Heart left ventricle (tissue), 16 donors: ENCODE measurements at places on chromosomes 6 and 20.

DNA sequence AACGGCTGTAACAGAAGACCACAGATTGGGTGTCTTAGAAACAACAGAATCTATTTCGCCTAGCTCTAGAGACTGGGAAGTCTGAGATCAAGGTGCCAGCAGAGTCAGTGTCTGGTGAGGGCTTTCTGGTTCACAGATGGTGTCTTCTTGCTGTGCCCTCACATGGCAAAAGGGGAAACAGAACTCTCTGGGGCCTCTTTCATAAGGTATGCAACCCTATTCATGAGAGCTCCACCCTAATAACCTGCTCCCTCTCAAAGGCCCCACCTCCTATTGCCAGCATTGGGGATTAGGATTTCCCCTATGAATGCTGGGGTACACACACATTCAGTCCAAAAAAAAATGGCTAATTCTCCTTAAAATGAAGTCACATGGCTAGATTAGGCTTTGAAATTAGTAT is 10.0 kb downstream of the TXNDC5 start:
- no peak overlapping the region for H3K4me3 ChIP-seq
- H3K4me1 ChIP-seq: no peaks in the 10 kb centered on the region
- no peak for DNase-seq
- H3K36me3 ChIP-seq: peaks cover 90% of the 10 kb centered on the region
- H3K27ac ChIP-seq: no peak overlapping the region

DNA sequence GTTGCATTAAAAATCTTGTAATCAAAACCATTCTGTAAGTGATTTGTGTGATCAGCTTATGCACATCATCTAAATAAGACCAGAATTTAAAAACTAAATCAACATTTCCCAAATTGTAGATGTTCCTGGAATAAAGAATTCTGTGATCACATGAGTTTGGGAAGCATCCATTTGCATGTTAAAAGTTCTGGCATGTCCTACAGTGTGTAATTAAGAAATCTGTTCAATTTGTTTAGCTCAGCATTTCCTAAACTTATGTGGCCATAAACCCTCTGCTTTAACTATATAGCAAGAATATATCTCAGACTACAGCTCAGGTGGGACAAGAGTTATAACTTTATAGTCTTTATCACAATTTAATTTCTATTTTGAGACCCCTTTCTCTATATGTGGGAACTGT is 399.1 kb downstream of the LAMA2 start:
- no peak overlapping the region for H3K4me3 ChIP-seq
- H3K27me3 ChIP-seq: no peaks in the 10 kb centered on the region
- H3K27ac ChIP-seq: no peak overlapping the region
- no peak for DNase-seq
- peaks cover 55% of the 10 kb centered on the region for H3K36me3 ChIP-seq
- peaks cover 24% of the 10 kb centered on the region for H3K4me1 ChIP-seq

DNA sequence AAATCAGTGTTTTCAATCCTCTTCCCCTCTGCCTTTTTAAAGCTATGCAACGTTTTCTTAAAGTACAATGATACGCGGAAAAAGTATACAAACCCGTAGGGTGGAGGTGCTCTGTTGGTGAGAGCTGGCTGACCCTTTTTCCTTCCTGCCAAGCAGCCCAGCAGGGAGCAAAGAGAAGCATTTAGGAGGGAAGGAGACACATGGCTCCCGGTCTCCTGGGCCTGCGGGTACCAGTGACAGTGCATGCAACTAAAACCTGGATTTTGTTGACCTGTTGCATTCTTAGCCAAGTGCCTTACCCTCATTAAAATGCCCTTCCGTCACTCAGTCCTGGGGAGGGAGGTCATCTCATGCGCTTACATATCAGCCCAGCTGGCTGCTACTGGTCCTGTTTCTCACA is 87.2 kb downstream of the SLX4IP start:
- H3K4me3 ChIP-seq: no peak overlapping the region
- H3K36me3 ChIP-seq: no peaks in the 10 kb centered on the region
- no peak for DNase-seq
- no peaks in the 10 kb centered on the region for H3K27me3 ChIP-seq

DNA sequence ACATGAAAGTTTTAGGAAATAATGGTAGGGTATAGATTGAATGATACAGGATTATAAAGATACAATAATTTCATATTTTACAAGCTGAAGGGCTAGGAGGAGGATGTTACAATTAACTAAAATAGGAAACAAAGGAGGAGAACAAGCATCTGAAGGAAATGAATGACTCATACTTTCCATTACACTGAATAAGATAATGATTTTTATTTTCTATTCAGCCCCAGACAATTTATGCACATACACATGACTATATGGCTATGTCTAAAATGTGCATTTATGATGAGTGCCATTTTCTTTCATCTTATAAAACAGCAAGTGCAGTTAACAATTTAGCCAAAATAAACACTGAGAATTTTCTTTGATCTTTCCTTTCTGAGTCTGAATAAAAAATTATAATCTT is 994.6 kb upstream of the ADGRB3 start:
- no peak overlapping the region for H3K27ac ChIP-seq
- no peak for DNase-seq
- H3K4me1 ChIP-seq: no peaks in the 10 kb centered on the region
- H3K27me3 ChIP-seq: no peaks in the 10 kb centered on the region

- H3K27me3 ChIP-seq: no peaks in the 10 kb centered on the region
- DNase-seq: no peak
- no peak overlapping the region for H3K27ac ChIP-seq
- H3K4me1 ChIP-seq: peaks cover 13% of the 10 kb centered on the region
- H3K36me3 ChIP-seq: no peaks in the 10 kb centered on the region
These were observed 87.5 kb upstream of the RPS6KA2 start for GRCh38 chr6:166714581-166714980.

GRCh38 chr6:142844065-142844755 is 100.8 kb downstream of the HIVEP2 start:
- no peak for DNase-seq
- H3K4me3 ChIP-seq: no peak overlapping the region
- peak overlapping the region; percentile 85 for H3K27ac ChIP-seq
- peaks cover 81% of the 10 kb centered on the region for H3K4me1 ChIP-seq

- H3K36me3 ChIP-seq: no peaks in the 10 kb centered on the region
- no peak overlapping the region for H3K27ac ChIP-seq
- H3K4me3 ChIP-seq: no peak overlapping the region
- peaks cover 3% of the 10 kb centered on the region for H3K4me1 ChIP-seq
These were observed 58.6 kb downstream of the PPP1R3G start for GRCh38 chr6:5143634-5144311.

DNA sequence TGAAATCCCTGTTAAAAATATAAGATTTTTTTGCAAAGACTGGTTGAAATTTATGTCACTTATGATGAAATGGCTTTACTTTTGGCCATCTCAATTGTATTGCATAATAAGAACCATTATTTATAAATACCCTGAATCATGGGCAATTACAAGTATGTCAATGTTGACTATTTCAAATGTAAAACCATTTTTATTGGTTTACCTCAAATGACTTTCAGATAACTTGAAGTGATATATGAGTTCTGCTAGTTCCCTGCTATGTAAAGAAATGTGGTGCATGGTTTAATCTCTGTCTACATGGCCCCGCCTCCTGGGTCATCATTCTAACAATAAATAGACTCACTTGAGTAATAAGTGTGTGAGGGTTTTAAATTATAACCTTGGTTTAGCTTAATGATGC is 275.6 kb upstream of the PREP start:
- H3K27me3 ChIP-seq: no peaks in the 10 kb centered on the region
- DNase-seq: no peak
- no peak overlapping the region for H3K27ac ChIP-seq
- H3K4me1 ChIP-seq: peaks cover 19% of the 10 kb centered on the region

DNA sequence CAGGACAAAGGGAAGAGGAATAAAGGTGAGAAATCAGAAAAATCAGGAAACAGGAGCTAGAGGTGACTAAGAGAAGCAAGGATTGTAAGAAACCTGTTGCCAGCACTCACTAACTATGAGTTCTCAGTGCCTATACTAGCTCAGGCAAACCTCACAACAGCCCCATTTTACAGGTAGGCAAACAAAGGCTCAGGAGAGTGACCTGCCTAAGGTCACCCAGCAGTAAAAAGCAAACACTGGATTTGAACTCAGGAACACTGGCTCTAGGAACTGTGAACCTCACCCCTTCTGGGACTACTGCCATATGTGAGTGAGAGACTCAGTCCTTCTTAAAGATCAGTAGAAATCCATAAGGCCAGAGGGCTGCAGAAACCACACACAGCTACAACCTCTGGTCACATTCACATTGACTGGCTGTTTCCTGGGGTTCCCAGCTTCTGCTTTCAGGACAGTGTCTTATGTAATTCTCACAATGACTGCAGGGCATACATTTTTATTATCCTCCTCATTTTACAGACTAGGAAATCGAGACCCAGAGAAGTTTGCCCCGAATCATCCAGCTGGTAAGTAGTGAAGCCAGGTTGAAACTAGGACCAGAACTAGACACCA is 80.7 kb upstream of the MAFB start:
- DNase-seq: no peak
- no peaks in the 10 kb centered on the region for H3K4me1 ChIP-seq
- no peak overlapping the region for H3K27ac ChIP-seq

- H3K4me3 ChIP-seq: no peak overlapping the region
- DNase-seq: no peak
- no peak overlapping the region for H3K27ac ChIP-seq
These were observed 71.3 kb upstream of the IYD start for GRCh38 chr6:150297327-150298029.

DNA sequence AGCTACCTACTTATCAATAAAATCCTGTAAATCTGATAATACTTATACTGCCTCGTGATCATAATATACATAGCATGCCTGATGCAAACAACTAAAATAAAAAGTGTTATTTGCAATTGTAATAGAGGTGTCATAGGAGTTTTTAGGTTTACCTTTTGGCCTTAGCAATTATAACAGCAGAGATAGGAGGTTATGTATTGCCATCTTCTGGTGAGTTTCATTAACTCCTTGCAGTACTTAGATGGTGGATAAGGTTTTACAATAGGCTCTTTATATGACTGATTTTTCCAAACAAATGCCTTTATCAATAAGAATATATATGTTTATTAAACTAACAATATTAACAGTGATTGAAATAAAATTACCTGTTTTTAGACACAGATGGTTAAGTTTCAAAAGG is 27.8 kb upstream of the MYCT1 start:
- no peaks in the 10 kb centered on the region for H3K27me3 ChIP-seq
- no peak overlapping the region for H3K4me3 ChIP-seq

- no peak overlapping the region for H3K27ac ChIP-seq
- no peak overlapping the region for H3K4me3 ChIP-seq
- H3K36me3 ChIP-seq: no peaks in the 10 kb centered on the region
- no peaks in the 10 kb centered on the region for H3K4me1 ChIP-seq
These were observed 25.7 kb downstream of the BMP7 start for GRCh38 chr20:57240581-57241362.

GRCh38 chr6:158818581-158819212 is 471 bp downstream of the EZR start:
- peak; percentile 72 for DNase-seq
- no peaks in the 10 kb centered on the region for H3K36me3 ChIP-seq
- peaks cover 44% of the 10 kb centered on the region for H3K4me1 ChIP-seq
- peak overlapping the region; percentile 91 for H3K27ac ChIP-seq
- no peaks in the 10 kb centered on the region for H3K27me3 ChIP-seq

DNA sequence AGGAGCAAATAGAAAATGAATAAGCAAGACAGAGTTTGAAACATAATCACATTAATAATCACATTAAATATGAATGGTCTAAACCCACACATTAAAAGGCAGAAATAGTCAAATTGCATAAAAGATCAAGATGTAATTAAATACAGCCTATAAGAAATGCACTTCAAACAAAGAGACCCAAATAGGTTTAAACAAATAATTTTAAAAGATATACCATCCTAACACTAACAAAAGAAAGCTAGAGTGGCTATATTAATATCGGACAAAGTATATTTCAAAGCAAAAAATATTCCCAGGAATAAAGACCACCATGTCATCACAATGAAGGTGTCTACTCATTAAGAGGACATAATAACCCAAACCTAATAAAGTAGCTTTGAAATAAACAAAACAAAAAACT is 140.2 kb downstream of the WDR27 start:
- H3K27ac ChIP-seq: no peak overlapping the region
- H3K27me3 ChIP-seq: no peaks in the 10 kb centered on the region
- no peaks in the 10 kb centered on the region for H3K4me1 ChIP-seq

- DNase-seq: no peak
- no peaks in the 10 kb centered on the region for H3K27me3 ChIP-seq
- no peaks in the 10 kb centered on the region for H3K4me1 ChIP-seq
- H3K27ac ChIP-seq: no peak overlapping the region
These were observed 138.8 kb downstream of the HIVEP1 start for GRCh38 chr6:12150812-12151432.

DNA sequence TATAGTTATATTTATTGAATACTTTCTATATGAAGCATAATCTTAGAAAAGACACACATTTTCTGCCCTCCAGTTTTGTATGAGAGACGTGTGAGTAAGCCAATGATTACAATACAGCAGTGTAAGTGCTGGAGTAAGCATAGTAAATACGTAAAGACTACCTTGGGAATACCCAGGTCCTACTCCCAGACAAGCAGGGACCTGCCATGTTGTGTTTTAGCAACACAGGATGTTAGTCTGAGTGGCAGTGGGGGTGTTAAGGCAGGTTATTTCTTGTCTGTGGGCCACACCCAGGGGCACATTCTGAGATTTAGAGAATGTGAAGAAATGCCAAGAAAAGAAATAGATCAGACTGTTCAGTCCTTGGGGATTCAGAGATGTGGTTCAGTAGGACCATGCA is 34.3 kb upstream of the RNF144B start:
- H3K4me1 ChIP-seq: no peaks in the 10 kb centered on the region
- H3K4me3 ChIP-seq: no peak overlapping the region
- no peaks in the 10 kb centered on the region for H3K27me3 ChIP-seq
- no peaks in the 10 kb centered on the region for H3K36me3 ChIP-seq

DNA sequence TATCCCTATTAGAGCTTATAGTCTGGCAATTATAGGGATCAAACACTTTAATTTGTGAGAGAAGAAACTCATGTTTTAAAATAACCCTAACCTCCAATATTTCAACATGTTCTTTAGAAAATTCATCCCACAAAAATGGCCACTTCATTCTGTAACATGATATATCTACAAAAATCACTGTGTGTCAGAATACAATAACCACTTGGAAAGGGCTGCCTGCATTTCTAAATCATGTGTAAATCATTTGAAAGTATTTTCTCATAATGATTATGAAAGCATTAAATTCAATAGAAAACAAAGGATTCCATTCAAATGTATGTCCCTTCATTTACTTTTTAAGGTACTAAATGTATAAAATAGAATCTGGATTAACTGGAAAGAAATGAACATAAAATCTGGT is 101.4 kb upstream of the NHSL1 start:
- no peaks in the 10 kb centered on the region for H3K36me3 ChIP-seq
- H3K27me3 ChIP-seq: no peaks in the 10 kb centered on the region
- no peak overlapping the region for H3K4me3 ChIP-seq
- no peak for DNase-seq

- H3K4me1 ChIP-seq: no peaks in the 10 kb centered on the region
- no peaks in the 10 kb centered on the region for H3K27me3 ChIP-seq
- DNase-seq: no peak
- H3K27ac ChIP-seq: no peak overlapping the region
- no peak overlapping the region for H3K4me3 ChIP-seq
These were observed 24.4 kb upstream of the EDN1 start for GRCh38 chr6:12265791-12266190.

- H3K4me1 ChIP-seq: no peaks in the 10 kb centered on the region
- DNase-seq: no peak
- H3K27me3 ChIP-seq: peaks cover 2% of the 10 kb centered on the region
- H3K27ac ChIP-seq: no peak overlapping the region
- no peak overlapping the region for H3K4me3 ChIP-seq
- no peaks in the 10 kb centered on the region for H3K36me3 ChIP-seq
These were observed 205.6 kb upstream of the RIN2 start for GRCh38 chr20:19552221-19553180.
